Activated T-cell treated with anti-CD3 and anti-CD28 coated beads, Interleukin-2, amount 50 U/mL, for 24 hours (primary cell): ENCODE measurements at places on chromosomes 3 and 15.

DNA sequence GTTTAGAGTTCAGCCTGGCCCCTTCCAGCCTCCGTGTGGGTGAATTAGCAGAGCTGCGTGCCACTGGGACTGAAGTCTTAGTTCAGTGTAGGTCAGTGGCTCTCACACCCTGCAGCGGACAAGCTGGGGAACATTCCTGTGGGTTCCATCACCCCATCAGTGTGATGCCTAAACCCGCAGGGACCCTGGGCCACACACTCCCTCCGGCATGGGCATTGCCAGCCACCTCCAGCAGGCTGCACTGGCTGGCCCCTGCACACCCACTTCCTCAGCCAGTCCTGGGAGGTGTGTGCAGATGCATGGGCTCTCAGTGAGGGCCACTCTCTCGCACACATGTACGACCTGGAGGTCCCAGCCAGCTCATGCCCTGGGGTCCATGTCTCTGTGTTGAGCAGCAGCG is 32.1 kb upstream of the TOPBP1 start:
- no peak for DNase-seq

GRCh38 chr3:43455233-43455632 is 166.6 kb downstream of the ANO10 start:
- DNase-seq, result no peak

DNA sequence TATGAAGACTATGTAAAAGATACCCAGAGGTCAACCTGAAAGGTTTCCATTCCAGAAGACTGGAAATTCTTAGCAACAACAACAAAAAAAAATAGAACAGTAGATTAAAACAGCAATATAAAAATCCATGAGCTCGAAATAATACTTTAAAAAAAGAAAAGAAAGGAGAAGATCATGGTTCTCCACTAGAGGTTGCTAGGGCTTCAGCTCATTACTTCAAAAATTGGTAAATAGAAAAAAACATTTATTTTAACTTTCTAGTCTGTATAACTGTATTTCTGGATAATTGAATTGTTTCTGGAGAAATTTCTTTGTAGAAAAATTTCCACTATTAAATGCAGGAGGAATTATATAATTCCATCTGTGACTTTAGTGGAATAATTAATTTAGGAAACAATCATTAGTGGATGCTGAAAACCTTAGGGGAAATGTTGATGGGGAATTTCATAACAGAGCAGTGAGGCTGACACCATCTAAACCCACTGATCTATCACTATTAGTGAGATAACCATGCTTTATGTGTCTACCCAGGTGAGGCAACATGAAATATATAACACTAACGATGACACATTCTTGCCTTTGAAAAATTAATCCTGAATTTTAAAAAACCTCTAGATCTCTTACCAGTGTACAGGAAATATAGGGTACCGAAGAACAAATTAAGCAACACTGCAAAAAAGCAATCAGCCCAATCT is 62.5 kb upstream of the SNRK start:
- DNase-seq, result no peak

DNA sequence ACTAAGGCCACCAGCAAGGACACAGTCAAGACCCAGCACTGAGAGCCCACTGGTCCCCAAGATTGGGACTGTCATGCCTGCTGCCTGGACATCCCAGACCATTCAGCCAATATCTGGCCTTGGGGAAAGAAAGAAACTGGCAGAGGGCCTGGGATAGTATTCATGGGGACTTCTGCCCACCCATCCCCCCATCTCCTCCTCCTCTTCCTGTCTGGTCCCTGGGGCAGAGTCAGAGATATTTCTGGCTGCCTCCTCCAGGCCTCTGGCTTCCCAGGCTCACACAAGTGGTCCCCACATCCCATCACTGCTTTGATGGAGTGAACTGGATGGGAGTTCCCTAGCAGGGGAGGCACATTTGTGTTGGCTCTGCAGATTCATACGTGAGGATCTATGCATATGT is 4.2 kb upstream of the RASL12 start:
- no peak for DNase-seq

DNA sequence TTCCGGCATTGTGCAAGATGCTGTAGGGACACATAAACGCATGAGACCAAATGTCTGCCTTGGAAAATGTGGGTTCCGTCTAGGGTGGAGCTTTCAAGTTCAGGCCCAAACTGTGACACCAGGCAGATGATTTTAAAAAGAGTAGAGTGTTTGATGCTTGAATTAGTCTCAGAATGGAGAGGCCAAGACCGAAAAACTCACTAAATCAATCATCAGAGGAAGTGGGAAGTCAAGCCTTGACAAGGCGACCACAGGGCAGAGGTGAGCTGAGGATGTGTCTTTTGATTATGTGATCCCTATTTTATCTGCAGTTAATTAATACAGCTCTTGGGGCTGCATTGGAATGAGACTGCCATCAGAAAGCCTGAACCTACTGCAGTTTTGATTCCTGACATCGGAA is 275.4 kb downstream of the ABHD5 start:
- DNase-seq, result no peak

GRCh38 chr3:171142985-171143384 is 116.5 kb upstream of the SLC2A2 start:
- DNase-seq, result no peak

GRCh38 chr3:114428044-114428595 is 134.3 kb downstream of the TIGIT start:
- DNase-seq, result no peak

DNA sequence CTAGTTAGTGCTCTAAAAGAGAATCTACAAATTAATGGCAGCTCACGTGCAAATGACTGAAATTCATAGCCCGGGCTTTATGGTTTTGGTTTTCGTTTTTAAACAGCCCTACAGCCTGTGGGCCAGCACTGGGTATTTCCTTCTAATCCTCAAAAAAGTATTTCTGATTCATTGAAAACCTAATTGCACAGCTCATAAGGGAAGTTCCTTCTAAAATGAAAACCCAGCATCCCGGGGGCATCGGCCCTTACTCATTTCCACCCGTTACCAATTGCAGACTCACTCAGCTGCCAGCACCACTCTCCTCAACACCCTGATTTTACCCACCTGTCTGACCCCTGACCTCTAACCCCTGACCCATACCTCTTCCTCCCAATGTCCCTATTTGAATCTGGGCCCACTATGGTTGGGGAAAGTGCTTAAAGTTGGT is 59.5 kb upstream of the ZNF148 start:
- DNase-seq, result no peak

DNA sequence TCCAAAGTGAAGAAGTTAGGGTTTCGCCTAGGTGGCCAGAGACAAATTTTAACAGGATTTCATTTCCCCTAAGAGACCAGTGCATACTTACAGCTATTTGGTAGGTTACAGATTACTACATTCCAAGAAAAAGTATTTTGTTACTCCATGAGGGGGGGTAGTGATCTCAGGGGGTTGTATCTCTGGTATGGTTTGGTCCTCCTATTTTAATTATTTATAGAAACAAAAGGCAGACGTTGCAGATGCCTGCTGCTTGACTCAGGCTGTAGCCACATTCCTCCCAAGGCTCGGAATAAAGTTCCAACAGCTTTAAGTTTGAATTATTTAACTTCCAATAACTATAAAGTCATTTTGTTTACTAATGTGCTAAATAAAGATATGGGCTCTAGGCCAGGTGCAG is 1.3 kb upstream of the TRIM59 start:
- no peak for DNase-seq

DNA sequence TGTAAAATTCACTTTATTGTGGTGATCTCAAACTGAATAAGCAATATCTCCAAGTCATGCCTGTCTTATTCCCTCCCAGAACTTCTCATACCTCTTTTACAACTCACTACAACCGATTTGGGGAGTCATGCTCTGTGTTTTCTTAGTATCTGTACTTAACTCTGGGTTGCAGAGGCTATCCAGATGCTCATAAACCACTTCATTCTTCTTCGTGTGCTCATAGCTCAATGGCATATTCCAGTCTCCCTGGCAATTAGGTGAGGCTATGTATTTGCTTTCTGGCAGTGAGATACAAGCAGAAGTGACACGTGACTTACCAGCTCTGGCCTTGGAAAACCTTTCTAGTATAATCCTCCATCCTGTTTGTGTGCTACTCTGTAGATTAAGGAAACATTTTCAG is 360.9 kb downstream of the ZNF385D start:
- no peak for DNase-seq

DNA sequence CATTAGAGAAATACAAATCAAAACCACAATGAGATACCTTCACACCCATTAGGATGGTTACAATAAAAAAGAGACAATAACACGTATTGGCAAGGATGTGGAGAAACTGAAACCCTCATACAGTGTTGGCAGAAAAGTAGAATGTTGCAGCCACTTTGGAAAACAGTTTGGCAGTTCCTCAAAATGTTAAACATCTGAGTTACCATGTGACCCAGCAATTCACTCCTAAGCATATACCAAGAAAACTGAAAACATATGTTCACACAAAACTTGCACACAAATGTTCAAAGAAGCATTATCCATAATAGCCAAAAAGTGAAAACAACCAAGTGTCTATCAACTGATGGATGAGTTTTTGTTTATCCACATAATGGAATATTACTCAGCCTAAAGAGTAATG is 166.9 kb upstream of the FAM3D start:
- no peak for DNase-seq

DNA sequence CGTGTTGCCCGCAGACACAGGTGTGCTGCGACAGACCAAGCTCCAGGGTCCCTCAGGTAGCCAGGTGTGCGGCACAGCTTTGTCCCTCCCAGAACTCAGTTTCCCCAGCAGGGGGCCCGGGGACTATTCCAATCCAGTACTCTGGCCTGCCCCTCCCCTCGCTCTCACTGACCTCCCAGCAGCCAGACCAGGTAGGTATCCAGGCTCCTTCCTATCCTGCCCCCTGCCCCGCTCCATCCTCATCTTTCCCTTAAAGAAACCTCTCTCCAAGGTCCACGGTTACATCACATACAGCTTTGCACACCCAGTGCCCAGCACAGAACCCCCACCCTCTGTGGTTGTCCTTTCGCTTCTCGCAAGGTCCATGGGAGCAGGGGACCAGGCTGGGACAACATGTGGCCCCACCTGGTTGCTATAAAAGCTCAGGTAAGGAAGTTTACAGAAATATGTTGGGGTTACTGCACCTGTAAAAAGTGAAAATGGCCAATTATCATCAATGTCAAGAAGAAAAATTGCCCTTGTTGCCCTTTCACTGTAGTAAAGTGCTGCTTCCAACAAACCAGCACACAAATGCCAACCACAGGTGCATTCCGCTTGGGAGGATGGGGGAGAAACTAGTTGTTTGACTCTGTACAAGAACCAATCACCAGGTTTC is 7.3 kb upstream of the CYP11A1 start:
- DNase-seq, result no peak

GRCh38 chr3:62139957-62140356 is 233.4 kb downstream of the FEZF2 start:
- DNase-seq, result no peak

DNA sequence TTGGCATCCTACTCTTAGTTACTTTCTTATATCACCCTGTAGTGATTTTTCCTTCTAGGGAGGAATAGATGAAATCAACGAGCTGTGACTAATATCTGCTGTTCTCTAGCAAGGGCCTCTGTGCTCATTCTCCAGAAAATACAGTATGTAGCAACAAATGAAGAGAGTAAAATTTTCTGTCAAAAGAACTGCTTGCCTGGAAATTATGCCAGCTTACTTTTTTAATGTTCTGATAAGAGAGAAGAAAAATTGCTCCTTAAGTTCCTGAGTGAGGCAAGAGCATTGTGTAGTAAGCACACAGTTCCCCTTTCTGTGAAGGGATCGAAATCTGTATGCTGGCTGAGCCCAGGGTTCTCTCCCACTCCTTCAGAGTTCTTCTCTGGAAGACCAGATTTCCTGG is 51.4 kb upstream of the GK5 start:
- DNase-seq, result no peak

GRCh38 chr3:124333931-124334640 is 342.2 kb upstream of the ROPN1 start:
- DNase-seq, result no peak

- DNase-seq, result no peak
Observed at GRCh38 chr15:33716025-33716424, 252.3 kb upstream of the CHRM5 start.

- DNase-seq, result no peak
Observed at GRCh38 chr3:29695643-29696198, 414.9 kb downstream of the RBMS3 start.
